Immature natural killer cell (primary cell): ENCODE measurements at places on chromosomes 1 and 21. TPM values are rescaled to one million over a fixed set of nuclear protein-coding genes. Genes with fewer than 3 reads are reported as not detected.

The ZYG11A gene
- polyA plus RNA-seq, result not detected

DNA sequence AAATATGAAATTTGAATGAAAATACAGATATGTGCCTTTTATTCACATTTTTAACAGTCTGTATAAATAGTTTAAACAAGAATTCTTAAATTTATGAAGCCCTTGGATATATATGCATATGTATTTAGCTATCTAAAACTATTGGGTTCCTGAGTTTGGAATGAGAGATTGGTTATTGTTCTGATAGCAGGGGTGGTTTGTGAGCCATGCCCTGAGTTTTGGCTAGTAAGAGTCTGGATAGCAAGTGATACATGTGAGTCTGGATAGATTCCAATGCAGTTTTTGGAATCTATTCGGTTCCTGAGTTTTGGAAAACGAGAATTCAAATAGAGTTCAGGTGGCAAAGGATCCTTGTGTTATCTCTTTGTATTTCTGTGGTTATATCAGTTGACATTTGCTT is 2.8 kb downstream of the MAN1A2 start:
- DNase-seq, result no peak

DNA sequence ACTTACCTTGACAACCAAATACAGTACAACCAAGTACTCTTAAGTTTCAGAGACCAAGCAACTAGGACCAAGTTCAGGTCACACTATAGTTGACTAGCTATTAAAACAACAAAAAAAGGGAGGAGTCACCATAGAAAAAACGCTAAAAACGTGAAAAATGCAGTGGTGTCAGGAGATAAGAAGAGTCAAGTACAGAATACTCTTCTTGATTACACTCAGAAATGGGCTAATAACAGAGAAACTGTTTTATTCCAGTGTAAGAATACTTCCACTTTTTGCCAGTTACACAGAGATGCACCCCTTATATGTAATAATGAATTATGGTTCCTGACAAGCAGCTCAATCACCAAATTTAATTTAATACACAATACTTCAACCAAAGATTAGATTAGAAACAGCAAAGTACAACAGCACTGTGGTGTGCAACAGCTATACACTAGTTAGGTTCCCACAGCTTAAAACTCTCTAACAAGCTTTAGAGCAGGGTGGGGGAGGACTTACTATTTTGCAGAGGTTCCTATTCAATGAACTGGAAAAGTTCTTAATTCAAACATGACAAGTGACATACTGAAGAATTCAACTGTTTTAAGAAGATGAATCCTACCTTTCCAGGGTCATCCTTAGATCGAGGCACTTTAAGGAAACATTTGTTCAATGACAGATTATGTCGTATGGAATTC is 70.4 kb downstream of the FOXJ3 start:
- no peak for DNase-seq

DNA sequence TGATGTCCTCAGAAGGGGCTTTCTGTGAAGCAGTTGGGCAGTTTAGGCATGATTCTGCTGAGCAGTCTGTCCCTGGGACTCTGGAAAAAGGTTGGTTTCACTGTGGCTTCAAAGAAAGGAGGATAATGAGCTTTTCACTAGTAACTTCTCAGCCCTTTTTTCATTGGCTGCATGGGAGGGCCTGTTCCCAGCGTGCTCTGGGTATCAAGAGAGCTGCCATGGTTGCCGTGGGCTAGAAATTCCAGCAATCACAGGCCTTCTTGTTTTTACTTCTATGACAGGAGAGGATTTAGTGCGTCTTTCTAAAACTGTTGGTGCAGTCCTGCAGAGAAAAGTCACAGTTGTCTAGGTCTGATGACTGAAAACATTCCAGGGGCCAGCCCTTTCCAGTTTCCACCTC is 7.2 kb downstream of the SZRD1 start:
- DNase-seq, result no peak

- DNase-seq, result no peak
Observed at GRCh38 chr1:92754000-92754718, 30.7 kb downstream of the EVI5 start.

- no peak for DNase-seq
Observed at GRCh38 chr1:60091195-60091715, 17.7 kb upstream of the C1orf87 start.
